NCI-H526 (cell line): ENCODE measurements at places on chromosomes 5 and 9.

DNA sequence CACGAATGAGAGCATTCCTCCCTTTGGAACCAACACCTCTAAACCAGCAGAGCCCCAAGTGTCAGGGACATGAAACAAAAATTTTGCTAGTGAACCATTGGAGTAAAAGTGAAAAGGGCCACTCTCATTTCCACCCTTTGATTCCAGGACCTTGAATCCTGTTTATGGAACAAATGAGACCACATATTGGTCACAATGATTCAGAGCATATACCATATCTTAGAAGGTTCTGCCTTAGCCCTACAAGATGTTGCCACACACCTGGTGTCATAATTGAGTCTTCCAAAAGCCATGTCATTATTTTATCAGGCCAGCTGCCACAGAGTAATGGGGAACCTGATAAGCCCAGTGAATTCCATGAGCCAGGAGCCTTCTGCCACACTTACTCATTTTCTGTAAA is 66.3 kb upstream of the ZBTB43 start:
- DNase-seq, result no peak

GRCh38 chr5:124740071-124740470 is 6.4 kb downstream of the ZNF608 start:
- no peak for DNase-seq

- DNase-seq, result peak; percentile 52
Measured at GRCh38 chr5:175718401-175719108, 60.7 kb downstream of the HRH2 start.

- DNase-seq, result no peak
Measured at GRCh38 chr5:161720460-161720859, 34.9 kb downstream of the GABRA6 start.

GRCh38 chr9:93597142-93597706 is 20.8 kb downstream of the PHF2 start:
- no peak for DNase-seq
